Left lung (tissue), 14 donors: ENCODE measurements at places on chromosomes 13 and 19. TPM values are rescaled to one million over a fixed set of nuclear protein-coding genes. Genes with fewer than 3 reads are reported as not detected.
A peak's percentile ranks its signal among the peaks of the same experiment; 100 is the strongest.

The HCST gene
- 24.7 TPM for total RNA-seq

The GNG8 gene
- total RNA-seq, result not detected

The APC2 gene
- 0.06 TPM for total RNA-seq

The CFAP97D2 gene
- not detected for total RNA-seq

The LRRC25 gene
- total RNA-seq, result 14.4 TPM

The FLT3LG gene
- total RNA-seq, result 10.1 TPM

The C13orf42 gene
- total RNA-seq, result not detected

The PGLYRP1 gene
- total RNA-seq, result 6.3 TPM

The SBSN gene
- total RNA-seq, result 0.20 TPM

- DNase-seq, result no peak
- H3K4me1 ChIP-seq, result no peaks in the 10 kb centered on the region
- H3K36me3 ChIP-seq, result peaks cover 15% of the 10 kb centered on the region
- H3K27me3 ChIP-seq, result no peaks in the 10 kb centered on the region
These were observed 72.7 kb downstream of the KATNAL1 start for GRCh38 chr13:30234619-30235162.

DNA sequence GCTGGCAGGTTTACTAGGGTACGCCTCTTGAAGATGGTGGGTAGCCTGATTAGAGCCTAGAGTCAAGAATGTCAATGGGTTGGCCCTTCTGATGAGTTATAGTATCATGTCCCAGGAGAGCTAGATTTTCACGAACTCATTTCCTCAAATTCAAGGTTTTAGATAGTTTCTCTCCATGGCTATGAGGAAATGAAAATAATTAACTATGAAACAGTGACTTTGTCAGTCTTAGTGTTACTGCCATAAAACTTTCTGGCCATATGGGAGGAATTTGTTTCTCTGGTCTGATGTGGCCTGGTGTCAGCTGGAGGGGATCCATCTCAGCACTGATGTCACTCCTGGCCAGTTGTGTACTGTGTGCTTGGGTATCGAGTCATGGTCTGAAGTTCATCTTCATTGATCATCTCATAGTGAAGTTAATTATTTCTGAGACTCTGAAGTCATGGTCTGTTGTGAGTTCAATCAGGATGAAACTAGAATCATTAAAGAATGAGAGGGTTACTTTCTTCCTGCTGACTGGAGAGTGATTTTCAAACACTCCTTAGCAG, 49.4 kb upstream of the TNFSF11 start:
- H3K36me3 ChIP-seq, result no peaks in the 10 kb centered on the region
- no peaks in the 10 kb centered on the region for H3K4me1 ChIP-seq
- no peak for DNase-seq

- H3K4me3 ChIP-seq, result no peak overlapping the region
- peaks cover 3% of the 10 kb centered on the region for H3K4me1 ChIP-seq
- H3K27me3 ChIP-seq, result peaks cover 14% of the 10 kb centered on the region
- no peak overlapping the region for H3K27ac ChIP-seq
These were observed 33.9 kb upstream of the SEMA6B start for GRCh38 chr19:4593409-4593851.

GRCh38 chr13:21075011-21075378, 13.6 kb upstream of the LATS2 start:
- no peaks in the 10 kb centered on the region for H3K36me3 ChIP-seq
- peak overlapping the region; percentile 63 for H3K27ac ChIP-seq
- DNase-seq, result no peak
- H3K4me3 ChIP-seq, result peak overlapping the region; percentile 36

- H3K36me3 ChIP-seq, result no peaks in the 10 kb centered on the region
- H3K4me3 ChIP-seq, result no peak overlapping the region
- no peaks in the 10 kb centered on the region for H3K27me3 ChIP-seq
- H3K27ac ChIP-seq, result no peak overlapping the region
These were observed 725.6 kb upstream of the SLITRK5 start for GRCh38 chr13:86945584-86945983.

GRCh38 chr13:43764349-43764748, 22.4 kb downstream of the ENOX1 start:
- H3K27me3 ChIP-seq, result no peaks in the 10 kb centered on the region
- no peaks in the 10 kb centered on the region for H3K36me3 ChIP-seq
- H3K4me3 ChIP-seq, result no peak overlapping the region
- no peak for DNase-seq
- H3K4me1 ChIP-seq, result peaks cover 9% of the 10 kb centered on the region

DNA sequence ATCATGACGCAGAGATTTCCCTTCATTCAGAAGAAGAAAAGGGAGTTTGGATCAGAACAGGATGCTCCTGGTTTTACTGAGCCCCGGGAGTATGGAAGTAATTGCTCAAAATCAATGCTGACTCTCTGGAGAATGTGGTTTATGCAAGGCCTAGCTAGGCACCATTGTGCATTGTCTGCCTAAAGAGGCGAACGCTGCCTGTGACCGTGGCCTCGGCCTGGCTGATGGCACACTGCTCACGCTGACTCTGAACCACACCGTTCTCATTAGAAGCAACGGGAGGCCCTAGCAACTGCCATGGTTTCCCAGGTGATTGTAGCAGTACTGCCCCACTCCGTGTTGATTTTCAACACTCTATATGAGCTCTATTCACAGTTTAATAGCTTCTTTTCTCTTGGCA, 41.7 kb upstream of the UBL3 start:
- H3K27me3 ChIP-seq, result no peaks in the 10 kb centered on the region
- H3K27ac ChIP-seq, result no peak overlapping the region
- H3K4me3 ChIP-seq, result no peak overlapping the region
- DNase-seq, result no peak
- H3K4me1 ChIP-seq, result no peaks in the 10 kb centered on the region
- H3K36me3 ChIP-seq, result no peaks in the 10 kb centered on the region

DNA sequence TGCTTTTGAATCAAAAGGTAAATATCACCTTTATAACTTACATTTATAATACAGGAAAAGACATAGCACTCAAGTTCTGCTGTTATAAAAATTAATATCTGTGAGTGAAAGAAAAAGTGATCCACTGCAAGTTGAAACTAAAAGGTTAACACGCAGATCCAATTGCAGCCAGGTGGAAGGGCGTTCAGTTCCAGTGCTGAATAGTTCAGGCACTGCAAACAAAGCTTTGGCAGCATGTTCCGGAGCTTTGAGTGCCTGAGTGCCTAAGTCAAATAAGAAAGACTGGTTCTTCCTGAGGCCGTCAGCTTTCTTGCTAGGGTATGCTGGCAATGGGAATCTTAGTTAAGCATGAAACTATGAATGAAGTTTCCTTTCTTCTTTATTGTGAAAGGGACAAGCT, 200.3 kb downstream of the LMO7 start:
- H3K27ac ChIP-seq, result no peak overlapping the region
- no peaks in the 10 kb centered on the region for H3K27me3 ChIP-seq
- H3K4me3 ChIP-seq, result no peak overlapping the region
- no peaks in the 10 kb centered on the region for H3K4me1 ChIP-seq
- peaks cover 13% of the 10 kb centered on the region for H3K36me3 ChIP-seq

- H3K4me3 ChIP-seq, result no peak overlapping the region
- H3K4me1 ChIP-seq, result no peaks in the 10 kb centered on the region
- no peaks in the 10 kb centered on the region for H3K36me3 ChIP-seq
- H3K27ac ChIP-seq, result no peak overlapping the region
- H3K27me3 ChIP-seq, result peaks cover 36% of the 10 kb centered on the region
- no peak for DNase-seq
These were observed 292.5 kb downstream of the UQCRFS1 start for GRCh38 chr19:28920269-28921066.

DNA sequence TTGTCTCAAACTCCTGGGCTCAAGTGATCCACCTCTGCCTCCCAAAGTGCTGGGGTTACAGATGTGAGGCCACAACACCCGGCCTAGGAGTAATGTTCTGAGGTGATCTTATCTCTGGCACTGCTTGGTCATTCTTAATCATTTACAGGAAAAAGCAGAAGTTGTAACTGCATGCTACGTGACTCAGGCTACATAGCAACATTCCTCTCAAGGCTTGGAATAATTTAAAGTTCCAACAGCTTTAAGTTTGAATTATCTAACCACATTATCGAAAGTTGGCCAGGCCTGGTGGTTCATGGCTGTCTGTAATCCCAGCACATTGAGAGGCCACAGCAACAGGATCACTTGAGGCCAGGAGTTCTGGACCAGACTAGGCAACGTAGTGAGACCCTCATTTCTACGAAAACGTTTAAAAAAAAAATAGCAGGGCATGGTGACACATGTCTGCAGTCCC, 3.9 kb upstream of the B9D2 start:
- peak overlapping the region; percentile 90 for H3K27ac ChIP-seq
- H3K27me3 ChIP-seq, result no peaks in the 10 kb centered on the region
- peaks cover 63% of the 10 kb centered on the region for H3K4me1 ChIP-seq
- H3K36me3 ChIP-seq, result no peaks in the 10 kb centered on the region
- H3K4me3 ChIP-seq, result no peak overlapping the region

DNA sequence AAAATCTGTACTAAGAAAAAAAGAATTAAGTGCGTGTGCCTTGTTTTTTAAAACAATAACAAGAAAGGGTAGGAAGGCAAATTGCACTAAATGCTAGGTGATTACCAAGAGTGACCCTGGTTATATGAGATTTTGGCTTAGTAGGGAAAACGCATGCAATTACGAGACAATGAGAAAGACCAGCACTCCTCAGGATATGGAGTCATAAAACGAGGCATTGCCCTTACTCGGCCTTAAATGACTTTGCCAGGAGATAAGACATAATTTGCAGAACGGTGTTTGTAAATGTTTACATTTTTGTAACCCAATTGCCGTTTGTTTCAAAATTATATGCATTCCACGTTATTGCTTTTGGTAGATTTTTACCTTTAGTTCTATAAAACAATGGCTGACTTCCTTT, 179.8 kb downstream of the RBM26 start:
- no peaks in the 10 kb centered on the region for H3K27me3 ChIP-seq
- H3K27ac ChIP-seq, result no peak overlapping the region
- H3K4me1 ChIP-seq, result no peaks in the 10 kb centered on the region
- no peak for DNase-seq
- H3K4me3 ChIP-seq, result no peak overlapping the region

DNA sequence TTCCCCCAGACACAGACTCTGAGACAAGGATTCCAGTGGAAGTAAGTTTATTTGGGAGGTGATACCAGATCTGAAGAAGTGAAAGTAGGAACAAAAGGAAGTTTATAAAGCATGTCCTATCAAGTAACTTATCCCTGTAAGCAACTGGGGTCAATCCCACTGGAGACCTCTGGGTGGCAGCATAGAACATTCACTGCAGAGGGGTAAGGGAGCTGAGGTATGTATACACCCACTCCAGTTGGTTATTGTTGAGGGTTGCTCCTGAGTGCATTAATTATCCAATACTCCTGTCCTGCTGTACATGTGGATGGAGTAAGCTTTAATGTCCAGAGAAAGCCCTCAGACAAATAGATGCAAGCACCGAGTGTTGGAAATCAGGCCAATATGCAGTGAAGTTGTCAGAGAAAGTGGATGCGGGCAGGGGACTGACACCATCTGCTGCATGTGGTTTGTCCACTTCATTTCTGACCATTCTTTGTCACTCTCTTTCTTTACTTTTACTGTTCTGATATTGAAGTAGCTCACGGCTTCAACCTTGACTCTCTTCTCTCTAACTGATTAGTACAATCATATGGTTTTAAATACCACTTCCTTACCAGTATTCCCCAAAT, 46.7 kb downstream of the NOTCH3 start:
- no peaks in the 10 kb centered on the region for H3K27me3 ChIP-seq
- DNase-seq, result no peak
- no peaks in the 10 kb centered on the region for H3K4me1 ChIP-seq
- no peaks in the 10 kb centered on the region for H3K36me3 ChIP-seq

DNA sequence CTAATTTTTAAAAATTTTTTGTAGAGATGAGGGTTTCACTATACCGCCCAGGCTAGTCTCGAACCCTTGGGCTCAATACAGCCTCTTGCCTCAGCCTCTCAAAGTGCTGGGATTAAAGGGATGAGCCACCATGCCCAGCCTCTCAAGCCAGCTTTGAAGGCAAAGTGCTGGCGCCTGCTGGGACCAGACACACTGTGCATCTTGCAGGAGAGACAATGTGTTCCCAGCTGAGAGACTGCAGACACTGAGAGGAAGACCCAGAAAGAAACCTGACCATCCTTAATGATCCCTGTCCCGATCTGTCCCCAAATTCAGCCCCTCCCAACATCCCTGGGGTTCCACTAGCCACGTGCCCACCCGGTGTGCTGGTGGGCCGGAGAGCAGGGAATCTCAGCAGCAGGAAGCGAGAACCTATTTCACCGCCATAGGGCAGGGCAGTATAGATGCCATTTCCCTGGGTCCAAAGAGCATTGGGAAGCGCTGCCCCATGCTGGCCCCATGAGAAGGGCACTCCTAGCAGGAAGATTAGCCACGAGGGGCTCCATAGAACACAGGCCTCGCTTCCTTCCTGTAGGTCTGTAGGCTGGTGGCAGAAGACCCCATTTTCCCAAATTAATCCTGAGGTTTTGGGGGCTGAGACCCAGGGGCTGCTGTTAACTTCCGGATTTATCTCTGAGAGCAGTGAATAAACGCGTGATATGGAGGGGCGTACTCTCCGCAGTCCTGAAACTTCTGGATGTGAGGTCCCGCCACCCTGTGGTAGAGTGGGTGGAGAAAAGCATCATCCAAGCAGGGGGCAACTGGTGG, 968 bp downstream of the RAVER1 start:
- peaks cover 10% of the 10 kb centered on the region for H3K4me1 ChIP-seq
- H3K4me3 ChIP-seq, result peak overlapping the region; percentile 71
- H3K27me3 ChIP-seq, result no peaks in the 10 kb centered on the region
- H3K36me3 ChIP-seq, result peaks cover 44% of the 10 kb centered on the region
- H3K27ac ChIP-seq, result peak overlapping the region; percentile 87

GRCh38 chr13:97944396-97945029, 9.0 kb upstream of the IPO5 start:
- H3K27ac ChIP-seq, result no peak overlapping the region
- H3K4me3 ChIP-seq, result no peak overlapping the region
- H3K27me3 ChIP-seq, result no peaks in the 10 kb centered on the region
- DNase-seq, result no peak

DNA sequence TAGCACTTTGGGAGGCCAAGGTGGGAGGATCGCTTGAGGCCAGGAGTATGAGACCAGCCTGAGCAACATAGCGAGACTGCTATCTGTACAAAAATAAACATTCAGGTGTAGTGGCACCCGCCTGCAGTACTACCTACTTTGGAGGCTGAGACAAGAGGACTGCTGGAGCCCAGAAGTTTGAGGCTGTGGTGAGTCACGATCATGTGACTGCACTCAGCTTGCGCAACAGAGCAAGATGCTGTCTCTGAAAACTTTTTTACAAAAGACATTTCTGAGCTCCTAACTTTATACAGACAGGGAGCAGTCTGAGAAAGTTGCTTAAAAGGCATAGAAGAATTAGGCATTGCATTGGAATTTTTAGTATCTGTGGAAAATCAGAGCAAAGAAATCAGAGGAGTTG, 10.4 kb upstream of the TBC1D4 start:
- DNase-seq, result no peak
- peaks cover 5% of the 10 kb centered on the region for H3K4me1 ChIP-seq
- H3K4me3 ChIP-seq, result no peak overlapping the region
- H3K27ac ChIP-seq, result no peak overlapping the region
- no peaks in the 10 kb centered on the region for H3K27me3 ChIP-seq

DNA sequence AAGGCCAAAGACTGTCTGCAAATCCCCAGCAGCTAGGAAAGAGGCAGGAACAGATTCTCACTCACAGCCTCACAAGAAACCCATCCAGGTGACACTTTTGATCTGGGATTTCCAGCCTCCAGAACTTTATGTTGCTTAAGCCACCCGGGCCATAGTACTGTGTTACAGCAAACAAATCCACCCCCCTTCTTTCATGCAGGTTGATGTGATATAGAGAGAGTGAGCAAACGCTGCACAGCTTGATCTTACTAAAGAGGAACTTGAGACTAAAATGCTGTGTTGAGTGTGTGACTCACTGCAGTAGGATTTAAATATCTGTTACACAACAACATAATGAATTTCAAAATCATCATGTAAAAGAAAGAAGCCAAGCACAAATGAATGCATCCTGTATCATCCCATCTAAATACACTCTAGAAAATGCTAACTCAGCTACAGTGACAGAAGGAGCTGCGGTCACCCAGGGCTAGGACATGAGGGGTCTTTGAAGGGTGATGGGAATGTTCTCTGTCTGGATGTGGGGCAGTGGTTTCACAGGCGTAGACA, 32.2 kb downstream of the RCBTB2 start:
- H3K4me1 ChIP-seq, result peaks cover 12% of the 10 kb centered on the region
- H3K36me3 ChIP-seq, result peaks cover 12% of the 10 kb centered on the region
- no peaks in the 10 kb centered on the region for H3K27me3 ChIP-seq
- no peak overlapping the region for H3K4me3 ChIP-seq
